ENCODE measurements at places on chromosomes 1 and 21.

DNA sequence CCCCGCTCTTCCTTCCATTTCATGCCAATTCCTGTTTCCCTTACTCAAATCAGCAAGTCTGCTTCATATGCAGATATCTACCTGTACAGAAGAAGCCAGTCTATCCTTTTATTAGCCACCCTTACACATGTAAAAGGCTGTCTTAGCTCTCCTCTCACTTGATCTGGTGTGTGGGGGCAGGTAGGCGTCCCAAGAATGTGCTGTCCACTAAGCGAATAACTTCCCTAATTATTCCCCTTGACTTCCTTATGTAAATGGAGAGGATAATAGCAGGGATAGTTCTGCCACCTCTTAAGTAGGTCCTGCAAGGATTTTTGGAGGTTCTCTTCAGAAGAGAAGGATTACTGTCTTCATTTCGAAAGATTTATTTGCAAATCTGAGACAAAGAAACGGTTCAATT lies 160.4 kb downstream of the TTLL7 start:
- no peak for DNase-seq

DNA sequence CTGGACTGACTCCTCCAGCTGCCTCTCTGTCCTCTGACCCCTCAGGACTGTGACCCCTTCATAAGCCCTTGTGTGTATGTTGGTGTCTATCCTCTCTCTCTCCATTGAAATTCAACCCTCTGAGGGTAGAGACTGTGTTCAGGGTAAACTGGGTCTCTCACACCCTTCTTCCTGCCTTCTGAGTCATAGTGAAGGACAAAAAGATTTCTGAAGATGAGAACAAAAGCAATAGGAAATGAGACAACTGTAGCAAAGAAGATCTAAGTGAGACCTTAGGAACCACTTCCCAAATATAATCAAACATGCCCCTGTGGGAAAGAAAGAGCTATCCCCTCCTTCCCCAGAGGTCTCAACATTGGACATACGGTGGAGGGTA lies 16.9 kb downstream of the NUAK2 start:
- DNase-seq, result no peak

- no peak for DNase-seq
Observed at GRCh38 chr1:54499097-54499359, 49.0 kb upstream of the ACOT11 start.

DNA sequence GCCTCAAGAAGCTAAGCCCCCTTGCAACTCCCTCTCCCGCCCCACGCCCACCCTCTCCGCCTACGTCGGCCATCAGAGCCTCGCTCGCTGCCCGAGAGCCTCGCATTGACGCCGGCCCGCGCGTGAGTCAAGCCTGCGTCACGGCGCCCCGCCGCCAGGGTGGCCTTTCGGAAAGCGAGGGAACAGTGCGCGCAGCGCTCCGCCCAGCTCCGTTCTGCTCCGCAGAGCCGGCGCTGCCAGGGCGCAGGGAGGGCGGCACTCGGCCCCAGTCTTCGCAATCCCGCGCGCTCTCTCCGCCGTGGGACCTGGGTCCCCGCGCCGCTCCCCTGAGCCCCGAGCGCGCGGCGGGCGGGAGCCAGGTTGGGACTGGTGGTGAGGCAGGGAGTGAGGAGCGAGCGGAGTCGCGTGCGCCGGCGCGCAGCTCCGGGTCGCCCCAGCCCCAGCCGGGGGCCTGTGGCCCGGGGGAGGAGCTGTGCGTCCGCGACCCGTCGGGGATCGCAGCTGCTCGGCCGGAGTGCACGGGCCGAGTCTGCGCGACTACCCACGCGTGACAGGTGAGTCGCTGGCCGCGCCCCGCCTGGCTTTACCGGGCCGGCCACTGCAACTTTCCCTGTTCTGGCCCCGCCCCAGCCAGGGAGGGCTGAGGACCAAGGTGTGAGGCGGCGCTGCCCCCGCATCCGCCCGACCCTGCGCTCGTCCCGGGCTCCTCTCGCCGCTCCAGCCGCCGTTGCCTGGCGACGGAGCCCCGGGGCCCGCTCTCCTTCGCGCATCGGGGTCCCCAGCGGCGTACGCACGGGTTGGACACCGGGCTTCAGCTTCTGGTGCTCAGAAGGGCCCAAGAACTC lies at the start of gene SLC6A17:
TSS of gene SLC6A17 (plus strand) at position 165 of the 845 bp plus-strand sequence. CDS start 16,436 bp downstream, outside the sequence.
- peak; percentile 14 for DNase-seq

DNA sequence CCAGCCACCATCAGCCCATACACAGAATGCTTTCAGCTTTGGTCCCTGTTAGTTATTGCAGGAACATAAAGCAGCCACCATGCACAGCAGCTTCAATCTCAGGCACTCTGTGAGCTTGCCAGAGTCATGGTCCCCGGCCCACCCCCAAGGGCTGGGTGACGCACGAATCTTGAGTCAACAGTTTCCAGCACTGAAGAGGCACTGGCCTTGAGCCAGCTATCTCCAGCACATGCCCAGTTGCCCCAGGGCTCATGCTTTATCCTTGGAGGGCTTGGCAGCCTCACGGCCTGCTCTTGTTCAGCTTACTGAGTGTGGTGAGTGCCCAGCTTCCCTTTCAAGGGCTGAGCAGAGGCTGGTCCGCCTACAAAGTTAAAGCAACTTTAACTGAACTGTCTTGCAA lies 200.7 kb upstream of the RAB4A start:
- peak; percentile 61 for DNase-seq

DNA sequence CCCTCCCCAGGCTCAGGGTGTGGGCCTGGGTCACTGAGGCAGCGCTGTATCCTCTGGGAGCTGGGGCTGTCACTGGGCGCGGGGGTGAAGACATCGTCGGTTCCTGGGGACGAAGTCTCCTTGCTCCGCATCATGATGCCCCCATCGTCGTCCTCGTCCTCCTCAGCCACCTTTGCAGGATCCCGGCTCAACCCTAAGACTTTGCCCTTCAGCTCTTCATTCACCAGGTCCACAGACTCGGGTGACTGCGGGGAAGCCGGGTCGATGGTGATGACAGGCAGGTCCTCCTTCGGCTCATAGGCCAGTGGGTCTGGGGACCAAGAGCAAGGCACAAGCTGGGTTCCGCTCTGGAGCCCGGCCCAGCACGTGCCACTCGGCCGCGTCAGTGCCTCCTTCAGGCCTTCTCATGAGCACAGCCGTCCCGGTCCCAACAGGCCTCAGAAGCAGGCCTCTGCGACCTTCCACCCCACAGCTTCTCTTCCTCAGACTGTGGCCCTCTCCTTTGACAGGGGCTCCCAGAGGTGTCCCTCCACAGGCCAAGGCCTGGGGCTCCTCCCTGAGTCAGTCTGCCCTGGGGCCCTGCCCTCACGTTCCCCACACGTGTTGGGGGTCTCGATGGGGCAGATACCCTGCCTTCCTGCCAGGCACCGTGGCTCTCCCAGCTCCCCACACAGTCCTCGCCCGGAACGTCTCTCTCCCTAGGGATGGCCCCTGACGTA lies 54.4 kb downstream of the SLC9A1 start:
- no peak for DNase-seq

DNA sequence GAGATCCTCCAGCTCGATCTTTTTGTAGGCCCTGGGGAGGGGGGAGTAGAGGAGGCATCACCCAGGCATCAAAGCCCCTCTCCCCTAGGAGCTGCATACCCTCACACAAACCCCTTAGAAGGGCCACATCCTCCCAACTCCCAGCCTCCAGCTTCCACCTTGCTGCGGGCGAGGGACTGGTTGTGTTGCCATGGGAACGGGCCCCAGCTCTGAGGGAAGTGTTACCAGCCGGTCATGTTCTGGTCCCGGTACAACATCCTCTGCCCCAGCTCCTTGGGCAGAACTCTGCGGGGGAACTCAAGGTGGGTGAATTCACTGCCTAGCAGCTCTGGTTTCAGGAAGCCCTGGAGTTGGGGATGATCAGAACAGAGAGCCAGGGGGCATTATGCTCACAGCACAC lies 4.1 kb downstream of the PPM1J start:
- no peak for DNase-seq

DNA sequence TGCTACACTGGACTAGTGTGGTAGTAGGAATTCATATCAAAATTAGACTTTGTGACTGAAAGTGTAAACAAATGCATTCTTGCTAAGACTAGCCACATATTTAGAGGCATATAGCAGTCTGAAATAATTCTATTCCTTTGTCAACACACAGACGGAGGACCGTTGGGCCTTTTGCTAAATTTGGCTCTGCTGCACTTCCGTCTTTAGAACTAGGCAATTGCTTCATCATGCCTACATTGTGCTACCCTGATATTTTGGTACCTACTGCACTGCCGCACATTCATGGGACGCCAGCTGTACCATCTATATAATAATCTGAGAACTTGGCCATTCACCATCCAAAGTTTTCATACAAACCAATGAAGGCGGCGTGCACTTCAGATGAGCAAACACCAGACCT lies 346.8 kb downstream of the KIF26B start:
- DNase-seq, result no peak

GRCh38 chr1:219109424-219110018 lies 64.2 kb upstream of the LYPLAL1 start:
- DNase-seq, result no peak
